ENCODE measurements at places on chromosomes 11 and 22.
A peak's percentile ranks its signal among the peaks of the same experiment; 100 is the strongest.

DNA sequence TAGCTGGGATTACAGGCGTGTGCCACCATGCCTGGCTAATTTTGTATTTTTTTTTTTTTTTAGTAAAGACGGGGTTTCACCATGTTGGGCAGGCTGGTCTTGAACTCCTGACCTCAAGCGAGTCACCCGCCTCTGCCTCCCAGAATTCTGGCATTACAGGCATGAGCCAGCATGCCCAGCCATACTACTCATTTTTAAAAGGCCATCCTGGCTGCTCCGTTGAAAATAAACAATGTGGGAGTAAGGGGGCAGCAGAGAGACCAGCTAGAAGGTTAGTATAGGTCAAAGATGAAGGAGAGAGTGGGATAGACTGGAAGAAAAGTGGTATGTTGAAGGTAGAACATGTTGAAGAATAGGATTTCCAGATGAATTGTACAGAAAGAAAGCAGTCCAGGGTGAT, 17.6 kb upstream of the LIN7C start:
- no peak for DNase-seq

DNA sequence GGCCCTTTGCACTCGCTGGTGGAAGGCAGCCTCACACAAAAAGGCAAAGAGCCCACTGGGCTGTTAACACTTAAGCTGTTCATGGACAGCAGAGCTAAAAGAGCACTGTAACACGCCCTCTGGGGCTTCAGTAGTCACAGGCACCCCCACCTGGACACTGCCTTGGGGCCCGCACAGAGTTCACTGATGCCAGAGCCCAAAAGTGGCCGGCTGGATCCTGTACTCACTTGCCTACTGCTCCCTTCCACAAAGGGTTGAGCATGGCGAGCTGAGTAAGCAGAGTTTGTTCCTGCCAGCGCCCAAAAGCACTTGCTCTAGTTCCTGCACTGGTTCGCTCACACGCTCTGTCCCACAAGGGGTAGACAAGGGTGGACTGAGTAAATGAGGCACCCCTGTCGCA, 78.8 kb downstream of the RELT start:
- peak; percentile 23 for DNase-seq

DNA sequence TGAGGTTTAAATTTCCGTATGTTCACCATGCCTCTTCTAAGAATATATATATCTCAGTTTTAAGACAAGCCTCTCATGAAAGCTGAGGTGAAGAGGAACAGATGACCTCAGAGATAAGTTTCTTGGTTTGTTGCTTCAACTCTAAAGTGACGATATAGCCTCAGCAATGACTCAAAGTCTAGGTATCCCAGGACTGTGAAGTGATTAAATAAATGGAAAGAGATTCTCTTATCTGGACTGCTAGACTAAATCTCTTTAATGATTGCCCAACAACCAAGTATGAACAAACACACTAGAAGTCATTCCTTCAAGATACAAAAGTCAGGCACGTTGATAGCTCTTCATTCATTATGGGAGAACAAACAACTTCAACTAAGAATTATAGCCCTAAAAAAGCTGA, 15.3 kb downstream of the CADM1 start:
- no peak for DNase-seq

DNA sequence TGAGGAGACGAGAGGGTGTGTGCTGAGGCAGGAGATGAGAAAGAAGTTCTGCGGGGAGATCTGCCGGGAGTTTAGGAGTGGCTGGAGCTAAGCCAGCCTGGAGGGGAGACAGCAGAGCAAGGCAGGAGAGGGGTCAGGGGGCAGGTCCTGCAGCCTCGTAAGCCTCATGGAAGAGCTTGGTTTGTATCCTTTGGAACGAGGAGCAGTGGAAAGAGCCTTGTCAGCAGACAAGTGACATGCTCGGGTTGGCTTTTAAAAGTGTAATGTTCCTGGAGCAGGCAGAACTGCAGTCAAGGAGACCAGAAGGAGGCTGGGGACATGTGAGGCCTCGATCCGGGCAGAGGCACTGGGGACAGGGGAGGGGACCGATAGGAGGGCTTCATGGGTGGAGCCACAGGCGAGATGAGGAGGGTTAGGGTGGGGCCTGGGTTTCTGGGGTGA, 21.4 kb upstream of the TUB start:
- no peak for DNase-seq

- no peak for DNase-seq
These were observed 27.5 kb downstream of the TXN2 start for GRCh38 chr22:36453855-36454378.

DNA sequence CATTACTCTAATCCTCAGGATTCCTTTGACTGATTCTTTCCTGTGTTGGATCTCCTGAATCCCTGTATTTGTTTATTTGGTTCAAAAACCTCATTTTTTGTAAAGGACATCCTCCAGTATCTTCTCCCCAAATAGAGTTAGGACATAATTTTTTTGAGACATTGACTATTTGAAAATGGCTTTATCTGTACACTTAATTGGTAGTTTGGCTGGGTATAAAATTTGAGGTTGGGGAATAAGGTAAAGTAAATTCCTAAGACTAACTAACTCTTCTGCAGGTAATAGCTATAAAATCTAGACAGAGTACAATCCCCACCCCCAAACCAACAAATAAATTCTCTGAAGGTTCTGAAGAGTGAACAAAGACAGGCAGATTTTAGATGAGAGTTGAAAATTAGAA, 114.4 kb downstream of the CTTN start:
- no peak for DNase-seq

GRCh38 chr22:29071261-29072045, 1.4 kb upstream of the KREMEN1 start:
- no peak for DNase-seq

DNA sequence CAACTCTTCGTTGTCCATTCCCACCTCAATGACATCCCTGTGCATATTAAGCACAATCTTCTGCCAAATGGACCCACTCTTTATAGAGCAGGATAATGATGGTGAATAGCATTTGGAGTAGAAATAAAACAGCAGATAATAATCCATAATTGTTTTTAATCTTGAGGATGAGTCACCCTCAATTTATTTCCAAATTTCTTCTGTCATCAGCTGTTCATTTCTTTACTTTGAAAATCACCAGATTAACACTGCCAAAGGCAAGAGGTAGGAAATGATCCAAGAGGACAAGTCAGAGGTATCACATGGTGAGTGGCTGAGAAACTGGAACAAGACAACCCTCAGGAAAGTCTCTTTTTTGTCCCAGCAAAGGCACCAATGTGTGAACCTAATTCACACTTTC, 7.3 kb upstream of the AMBRA1 start:
- no peak for DNase-seq

DNA sequence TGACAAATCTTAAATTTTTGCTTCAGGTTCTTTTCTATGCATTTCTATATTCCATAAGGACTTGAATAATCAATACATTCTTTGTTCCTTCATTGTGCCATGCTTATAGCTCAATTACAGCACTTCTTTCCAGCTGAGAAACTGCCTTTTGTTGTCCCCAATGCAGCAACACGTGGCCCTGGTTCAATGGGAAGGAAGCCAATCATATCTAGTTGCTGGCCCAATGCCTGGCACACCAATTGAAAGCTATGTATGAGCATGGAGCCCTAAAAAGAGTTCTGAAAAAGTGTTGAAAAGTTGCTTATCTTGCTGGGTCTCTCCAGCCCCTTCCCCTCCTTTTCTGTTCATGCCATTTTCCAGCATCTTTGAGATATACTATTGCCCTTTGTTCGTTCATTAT, 448.0 kb upstream of the FAT3 start:
- no peak for DNase-seq

- no peak for DNase-seq
These were observed 5.0 kb downstream of the KCNJ11 start for GRCh38 chr11:17383461-17383860.

GRCh38 chr22:44595841-44596341, 97.9 kb upstream of the RTL6 start:
- peak; percentile 18 for DNase-seq

DNA sequence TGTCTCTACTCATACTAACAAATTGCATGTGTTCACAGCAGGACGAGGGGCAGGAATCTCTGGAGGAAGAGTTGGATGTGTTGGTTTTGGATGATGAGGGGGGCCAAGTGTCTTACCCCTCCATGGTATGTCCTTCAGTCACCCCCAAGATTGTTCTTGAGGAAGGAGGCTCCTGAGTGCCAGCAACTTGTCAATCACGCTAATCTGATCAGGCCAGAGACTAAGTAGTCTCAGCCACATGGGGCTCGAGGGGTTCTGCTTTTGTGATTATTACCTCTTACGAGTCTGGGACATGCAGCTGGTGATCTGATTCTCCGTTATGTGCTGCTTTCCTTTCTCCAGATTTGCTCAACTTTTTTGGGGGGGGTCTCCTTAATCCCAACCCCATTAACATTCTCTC, 54.3 kb downstream of the CTNND1 start:
- no peak for DNase-seq

DNA sequence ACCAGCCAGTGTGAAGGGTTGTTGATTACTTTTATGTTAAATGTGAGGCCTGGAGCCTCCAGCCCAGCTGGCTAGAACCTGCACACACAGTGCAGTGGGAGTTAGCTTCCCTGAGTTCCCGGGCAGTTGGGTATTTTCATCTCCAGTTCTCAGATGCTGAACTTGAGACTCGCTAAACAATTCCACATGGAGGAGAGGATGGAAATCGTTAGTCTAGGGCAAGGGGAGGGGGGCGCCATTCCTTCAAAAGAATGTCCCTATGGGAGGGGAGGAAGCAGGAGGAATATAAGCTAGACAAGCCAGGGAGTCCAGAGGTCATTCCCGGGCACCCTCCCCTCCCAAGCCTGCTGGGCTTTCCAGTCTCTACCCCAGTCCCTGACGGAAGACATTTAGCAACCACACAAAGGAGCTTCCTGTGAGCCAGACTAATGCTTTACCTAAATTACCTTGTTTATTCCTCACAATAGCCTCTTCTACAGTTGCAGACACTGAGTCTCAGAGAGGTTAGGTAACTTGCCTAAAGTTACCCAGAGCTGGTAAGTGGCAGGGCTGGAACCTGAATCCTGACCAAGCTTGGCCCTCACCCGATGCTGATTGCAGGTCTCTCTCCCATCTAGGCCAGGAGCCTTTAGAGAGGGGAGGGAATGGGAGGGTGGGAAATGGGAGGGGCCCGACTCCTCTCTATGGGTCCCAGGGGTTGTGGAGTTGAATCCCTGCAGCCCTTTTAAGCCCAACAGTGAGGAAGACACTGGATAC, 1.9 kb upstream of the TSKU start:
- no peak for DNase-seq

DNA sequence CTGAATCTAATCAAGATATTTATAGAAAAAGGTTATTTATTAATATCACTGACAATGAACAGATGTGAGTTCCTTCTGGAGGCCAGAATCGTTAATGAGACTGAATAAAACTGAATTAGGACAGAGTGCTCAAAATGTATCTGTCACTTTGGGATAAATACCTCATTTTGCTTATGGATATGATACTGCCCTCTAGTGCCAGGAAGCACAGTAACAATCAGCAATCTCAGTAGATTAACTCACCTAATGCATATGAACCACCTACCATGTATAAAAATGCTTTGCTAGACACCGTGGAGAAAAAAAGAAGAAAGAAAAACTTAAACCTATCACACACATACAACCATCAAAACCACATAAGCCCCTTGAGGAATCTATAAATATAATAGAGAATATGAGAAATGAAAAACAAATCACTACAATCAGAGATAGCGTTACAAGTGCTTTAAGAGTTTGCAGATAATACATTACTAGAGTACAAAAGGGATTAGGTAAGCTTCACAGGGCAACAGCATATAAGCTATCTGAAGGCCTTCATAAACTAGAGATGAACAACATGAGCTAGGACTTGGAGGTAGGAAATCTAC, 117.4 kb downstream of the SGSM3 start:
- no peak for DNase-seq

DNA sequence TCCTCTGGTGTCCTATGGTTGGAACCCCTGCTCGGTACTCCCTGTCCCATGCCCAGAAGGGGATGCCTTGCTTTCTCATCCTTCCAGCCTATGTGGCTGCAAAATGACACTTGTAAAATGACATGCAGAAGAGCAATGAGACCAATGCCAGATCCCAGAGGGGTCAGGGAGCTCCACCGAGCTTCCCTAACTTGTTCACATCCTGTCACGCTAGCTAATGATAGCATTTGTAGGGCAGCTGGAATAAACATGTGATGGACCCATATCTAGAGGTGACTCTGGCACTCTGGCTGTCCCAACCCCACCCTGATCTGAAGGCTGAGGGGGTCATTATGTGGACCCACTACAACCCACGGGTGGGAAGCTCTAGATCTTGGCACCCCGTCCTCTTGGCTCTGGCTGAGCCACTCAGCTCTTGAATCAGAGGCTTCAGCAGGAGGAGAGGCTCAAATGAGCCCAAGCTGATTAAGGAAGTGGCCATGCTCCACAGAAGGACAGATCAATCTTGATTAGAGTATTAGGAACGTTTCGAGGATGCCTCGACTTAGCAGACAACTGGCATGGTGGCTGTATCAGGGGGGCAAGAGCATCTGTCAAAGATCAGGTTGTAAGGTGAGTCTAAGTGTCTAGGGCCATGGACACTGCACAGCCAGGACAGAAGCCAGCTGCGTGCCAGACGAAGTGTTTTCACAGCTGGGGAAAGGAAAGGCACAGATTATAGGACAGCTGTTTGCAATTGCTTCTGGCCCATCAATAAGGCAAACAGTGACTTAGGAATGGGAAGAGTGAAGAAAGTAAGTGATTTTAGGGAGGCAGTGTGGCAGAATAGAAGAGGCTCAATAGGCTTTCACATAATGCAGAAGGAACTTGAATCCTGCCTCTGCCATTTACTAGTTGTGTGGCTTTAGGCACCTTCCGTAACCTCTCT, 182.8 kb downstream of the KIRREL3 start:
- DNase-seq, result no peak

- DNase-seq, result no peak
These were observed 64.2 kb downstream of the FLI1 start for GRCh38 chr11:128757886-128758612.

DNA sequence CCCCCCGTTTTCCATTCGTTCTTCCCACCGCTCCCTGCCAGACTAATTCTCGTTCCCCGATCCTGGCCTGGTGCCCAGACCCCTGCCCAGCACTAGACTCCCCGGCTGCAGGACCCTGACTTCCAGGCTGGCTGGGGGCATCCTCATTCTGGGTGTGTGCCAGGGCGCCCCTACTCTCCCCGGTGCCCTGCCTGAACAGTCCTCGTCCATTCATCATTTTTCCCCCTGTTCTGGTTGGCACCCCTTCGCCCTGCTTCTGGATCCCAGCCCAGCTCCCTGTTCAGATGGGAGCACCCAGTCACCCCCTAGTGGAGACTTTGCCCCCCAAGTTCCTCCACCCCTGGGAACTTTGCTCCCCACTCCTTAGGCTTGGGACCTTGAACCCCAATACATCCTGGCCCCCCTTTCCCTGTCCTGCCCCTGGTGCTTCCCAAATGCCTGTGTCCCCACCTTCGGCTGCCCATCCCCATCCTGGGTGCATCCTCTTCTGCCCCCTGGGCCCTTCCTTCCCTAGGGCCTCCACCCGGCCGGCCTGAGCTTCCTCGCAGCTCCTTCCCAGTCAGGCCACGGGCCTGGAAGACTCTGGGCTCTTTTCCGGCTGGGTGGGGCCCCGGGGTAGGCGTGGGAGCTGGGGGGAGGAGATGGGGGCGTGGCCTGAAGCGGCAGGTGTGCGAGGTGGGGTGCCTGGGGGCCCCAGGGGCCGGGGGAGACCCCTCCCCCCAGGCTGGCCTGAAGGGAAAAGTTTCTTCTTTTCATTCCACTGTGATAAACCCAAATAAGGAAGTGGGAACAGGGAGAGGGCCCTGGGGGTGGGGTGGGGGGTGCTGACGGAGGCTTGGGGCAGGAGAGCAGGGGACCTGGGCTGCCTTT, 908 bp downstream of the PLCB3 start:
- DNase-seq, result peak; percentile 21
